Activated CD4-positive, alpha-beta T cell treated with anti-CD3 and anti-CD28 coated beads, Interleukin-2, amount 50 U/mL, for 48 hours (primary cell): ENCODE measurements at places on chromosomes 1 and 21.

- no peak for DNase-seq
Observed at GRCh38 chr1:161966067-161966466, 57.6 kb downstream of the OLFML2B start.

DNA sequence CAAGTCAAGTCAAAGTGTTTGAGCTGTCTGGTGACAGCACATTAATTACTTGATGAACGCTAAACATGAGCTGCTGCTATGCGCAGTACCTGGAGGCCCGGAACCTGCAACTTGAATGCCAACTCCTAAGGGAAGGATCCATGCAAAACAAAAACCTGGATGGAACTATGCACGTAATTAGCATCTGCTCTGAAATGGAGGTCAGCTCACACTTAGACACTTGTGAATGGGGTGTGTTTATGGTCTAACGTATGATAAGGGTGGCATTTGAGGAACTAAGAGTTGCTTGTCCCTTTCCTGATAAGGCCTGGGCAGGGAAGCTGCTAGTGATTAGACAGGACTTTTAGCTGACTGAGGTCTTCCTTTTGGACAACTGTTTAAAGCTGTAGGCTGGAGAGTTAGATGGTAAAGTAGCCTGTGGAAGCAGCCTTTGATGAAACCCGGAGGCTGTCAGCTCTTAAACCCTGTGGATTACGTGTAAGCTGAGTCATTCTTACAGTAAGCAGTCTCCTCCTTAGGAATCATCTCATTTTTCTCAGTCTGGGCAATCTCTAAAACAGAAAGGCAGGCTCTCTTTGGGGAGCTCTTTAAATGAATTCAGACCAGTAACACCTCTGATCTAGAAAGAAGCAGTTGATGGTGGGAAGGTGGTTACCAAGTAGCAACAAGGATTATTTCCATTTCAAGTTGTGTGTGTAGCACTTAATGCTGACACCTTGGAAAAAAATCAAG lies 6.8 kb downstream of the TENT5C start:
- no peak for DNase-seq

DNA sequence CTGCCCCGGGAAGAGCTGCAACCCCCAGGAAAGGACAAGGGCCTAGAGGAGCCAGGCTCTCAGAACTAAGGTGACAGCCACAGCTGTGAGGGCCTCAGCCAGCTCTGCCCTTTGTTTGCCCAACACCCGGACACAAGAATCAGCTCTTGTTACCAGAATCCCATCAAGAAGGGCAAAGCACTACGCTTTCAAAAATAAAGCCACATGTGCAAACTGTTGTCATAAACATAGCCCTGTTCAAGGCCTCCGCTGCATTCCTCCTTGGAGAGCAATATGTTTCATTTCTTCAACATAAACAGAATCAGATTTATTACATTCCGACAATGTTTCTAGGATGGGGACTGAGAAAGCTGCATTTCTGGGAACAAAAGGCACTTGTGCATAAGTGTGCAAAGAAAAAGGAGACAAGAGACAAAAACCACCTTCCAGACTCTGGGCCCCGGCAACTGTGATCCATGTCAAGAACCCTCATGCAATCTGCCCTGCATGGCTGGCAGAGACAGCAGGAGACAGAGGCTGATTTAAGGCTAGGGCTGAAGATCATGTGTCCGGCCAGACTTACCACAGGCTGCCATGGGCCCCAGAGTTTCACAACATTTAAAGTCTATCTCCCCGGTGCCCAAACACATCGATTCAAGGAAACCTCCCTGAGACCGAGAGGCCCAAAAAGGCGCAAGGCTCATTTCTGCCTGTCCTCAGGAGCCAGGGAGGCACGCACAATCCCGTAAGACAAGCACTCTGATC lies 71.0 kb downstream of the SSBP3 start:
- no peak for DNase-seq

DNA sequence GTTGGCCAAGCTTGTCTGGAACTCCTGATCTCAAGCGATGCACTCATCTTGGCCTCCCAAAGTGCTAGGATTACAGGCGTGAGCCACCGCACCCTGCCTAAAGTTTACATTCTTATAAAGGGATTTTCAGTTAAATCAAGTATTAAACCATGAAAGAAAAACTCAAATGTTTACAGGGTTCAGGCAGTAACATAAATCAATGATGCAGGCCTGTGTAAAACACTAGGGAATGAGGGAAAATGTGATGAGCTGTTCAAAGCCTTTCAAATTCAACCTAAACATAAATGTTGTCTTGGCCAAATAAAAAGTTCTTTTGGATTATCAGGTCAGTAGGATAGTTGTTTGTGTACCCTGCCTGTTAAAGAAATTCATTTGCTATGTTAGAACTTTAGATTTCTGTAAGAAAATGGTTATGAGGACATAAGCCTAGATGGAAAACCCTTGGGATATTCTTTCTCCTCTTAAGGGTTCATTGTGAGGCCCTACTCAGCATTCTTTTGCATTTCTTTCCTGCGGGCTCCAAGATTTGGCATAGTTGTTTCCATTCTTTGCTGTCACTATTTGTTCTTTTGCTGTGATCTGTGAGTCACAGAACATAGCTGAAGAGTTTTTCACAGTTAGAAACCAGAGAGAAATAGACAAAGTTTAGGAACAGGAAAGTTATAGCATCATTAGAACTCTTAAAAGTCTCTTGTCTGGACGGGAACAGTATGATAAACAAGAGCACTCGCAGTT lies 8.9 kb upstream of the ZRANB2 start:
- no peak for DNase-seq

GRCh38 chr1:222918801-222919477 lies 104.1 kb downstream of the DISP1 start:
- no peak for DNase-seq

DNA sequence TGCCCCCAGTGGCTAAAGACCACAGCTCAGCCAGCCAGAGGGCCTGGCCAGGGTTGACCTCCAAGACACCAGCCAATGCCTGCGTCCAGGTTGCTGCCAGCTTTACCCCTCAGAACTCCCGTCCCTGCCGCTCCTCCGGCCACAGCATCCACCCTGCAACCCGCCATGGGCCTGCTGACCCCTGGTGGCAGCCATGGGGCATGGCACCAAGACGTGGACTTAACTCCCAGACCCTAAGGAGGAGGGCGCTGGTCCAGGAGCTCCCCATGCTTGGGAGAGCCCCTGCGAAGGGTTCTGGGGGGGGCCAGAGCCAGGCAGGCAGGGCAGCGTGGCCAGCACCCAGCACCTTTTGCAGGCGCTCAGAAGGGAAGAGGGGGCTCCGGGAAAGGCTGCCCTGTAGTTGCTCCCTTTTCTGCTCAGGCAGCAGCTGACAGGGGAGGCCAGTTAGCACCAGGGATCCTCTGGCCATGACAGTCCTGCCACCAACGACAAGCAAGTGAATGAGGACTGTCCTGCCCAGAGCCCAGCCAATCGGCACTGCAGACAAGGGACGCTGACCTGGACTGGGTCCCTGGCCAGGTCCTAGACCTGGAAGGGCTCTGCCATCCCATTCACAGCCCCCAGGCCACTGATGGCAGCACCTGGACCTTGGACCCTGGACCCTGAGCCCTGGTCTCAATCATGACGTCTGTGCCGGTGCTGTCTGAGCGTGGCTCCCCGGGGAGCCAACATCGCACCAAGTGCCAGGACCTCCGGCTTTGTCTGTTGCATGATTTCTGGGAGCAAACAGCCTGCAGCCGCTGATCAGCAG lies 246.2 kb downstream of the NPHP4 start:
- peak; percentile 66 for DNase-seq

GRCh38 chr1:94698759-94699502 lies 121.2 kb upstream of the SLC44A3 start:
- DNase-seq = no peak

DNA sequence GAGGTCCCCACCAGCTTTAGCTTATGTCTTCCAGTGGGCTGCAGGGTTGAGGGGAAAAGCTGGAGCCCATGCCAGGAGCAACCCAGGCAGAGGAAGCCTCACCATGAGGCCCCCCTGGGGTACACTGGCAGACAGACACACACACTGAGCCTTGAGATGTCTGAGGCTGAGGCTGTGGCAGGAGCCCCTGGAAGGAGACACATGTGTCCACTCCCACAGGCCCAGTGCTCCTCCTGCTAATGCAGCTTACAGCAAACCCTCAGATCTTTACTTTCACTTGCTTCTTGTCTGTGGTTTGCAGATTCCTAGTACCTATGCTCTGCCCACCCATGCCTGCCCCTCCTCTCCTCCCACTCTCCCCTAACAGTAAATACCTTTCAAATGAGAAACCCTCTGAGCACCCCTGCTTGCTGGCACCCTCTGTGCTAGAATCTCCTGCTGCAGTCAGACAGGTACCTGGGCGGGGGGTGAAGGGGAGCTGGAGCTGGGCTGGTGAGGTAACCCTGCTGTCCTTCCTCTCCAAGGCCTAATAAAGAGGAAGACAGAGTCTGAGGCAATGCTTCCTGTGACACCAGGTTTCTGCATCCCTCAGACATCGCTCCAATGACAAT lies 63.4 kb upstream of the NEK2 start:
- peak; percentile 6 for DNase-seq

- DNase-seq = no peak
Observed at GRCh38 chr1:173268786-173269277, 61.7 kb upstream of the TNFSF4 start.

- DNase-seq = no peak
Observed at GRCh38 chr21:44708213-44708865, 3.0 kb downstream of the TSPEAR start.

DNA sequence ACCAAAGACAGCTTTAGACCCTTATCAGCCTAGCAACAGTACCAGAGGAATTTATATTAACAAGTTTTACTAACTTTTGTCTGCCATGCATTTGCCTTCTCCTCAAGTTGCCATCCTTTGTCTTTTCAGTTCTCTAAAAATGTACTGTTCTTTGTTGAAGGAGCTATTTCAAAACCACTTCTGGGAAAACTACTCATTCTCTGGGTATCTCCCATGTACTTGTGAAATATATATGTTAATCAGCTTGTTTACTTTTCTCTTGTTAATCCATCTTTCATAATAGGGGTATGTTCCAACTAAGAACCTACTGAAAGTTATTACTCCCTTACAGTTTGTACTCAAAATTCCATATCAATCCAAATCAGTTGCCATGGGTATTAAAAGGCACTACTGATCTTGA lies 16.3 kb downstream of the DPYD start:
- DNase-seq = no peak

DNA sequence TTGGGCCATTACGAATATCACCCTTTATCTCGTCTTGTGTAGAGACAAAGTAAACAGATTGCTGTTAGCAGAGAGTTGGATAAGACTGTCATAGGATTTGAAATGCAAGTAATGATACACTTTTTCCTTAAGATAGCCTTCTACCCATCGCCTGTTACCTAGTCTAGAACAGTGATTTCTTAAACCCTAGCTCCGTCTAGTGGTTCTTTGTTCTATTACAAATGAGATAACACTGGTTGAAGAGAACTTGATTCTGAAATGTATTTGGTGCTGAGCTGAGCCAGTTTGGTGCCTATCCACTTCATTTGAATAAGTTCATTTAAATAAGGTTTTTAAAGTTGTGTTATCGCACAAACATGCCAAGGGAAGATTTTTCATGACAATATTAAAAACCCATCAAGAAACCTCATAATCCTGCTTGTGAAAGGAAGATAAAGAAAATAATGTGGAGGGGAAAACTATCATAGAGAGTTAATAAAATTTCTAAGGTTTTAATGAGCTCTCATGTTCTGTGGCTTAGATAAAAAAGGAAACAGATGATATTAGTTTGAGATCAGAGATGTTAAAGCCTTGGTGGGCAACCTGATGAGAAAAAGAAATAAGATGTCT lies 1.5 kb upstream of the KCNH1 start:
- DNase-seq = no peak

DNA sequence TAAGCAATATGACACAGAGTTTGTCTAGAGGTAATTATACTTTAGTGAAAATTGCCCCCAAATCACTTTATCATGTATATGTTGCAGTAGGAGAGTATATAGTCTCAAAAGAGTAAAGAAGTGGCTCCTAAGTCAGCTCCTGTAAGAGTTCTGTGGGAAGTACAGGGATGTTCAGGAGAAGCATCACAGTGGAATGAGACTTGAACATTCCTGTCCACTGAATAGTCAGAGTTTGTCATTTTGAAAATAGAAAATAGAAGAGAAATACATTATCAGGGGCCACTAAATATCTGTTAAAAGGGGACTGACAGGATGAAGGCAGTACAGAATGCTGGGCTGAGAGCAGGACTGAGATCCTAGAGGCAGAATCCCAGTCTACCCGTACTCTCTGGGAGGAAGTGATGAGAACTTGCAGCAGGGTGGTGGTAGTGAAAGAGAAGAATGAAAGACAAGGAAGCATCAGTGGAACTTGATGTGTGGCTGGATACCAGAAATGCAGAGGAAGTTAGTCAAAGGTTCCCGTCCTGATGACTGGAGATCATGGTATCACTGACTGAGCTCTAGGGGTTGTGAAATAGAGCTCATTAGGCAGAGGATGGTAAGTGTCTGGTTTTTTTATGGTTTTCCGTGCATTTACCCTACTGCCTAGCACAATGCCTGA lies 153.4 kb downstream of the FMN2 start:
- DNase-seq = no peak

- DNase-seq = no peak
Observed at GRCh38 chr1:59730759-59731478, 83.8 kb upstream of the HOOK1 start.

DNA sequence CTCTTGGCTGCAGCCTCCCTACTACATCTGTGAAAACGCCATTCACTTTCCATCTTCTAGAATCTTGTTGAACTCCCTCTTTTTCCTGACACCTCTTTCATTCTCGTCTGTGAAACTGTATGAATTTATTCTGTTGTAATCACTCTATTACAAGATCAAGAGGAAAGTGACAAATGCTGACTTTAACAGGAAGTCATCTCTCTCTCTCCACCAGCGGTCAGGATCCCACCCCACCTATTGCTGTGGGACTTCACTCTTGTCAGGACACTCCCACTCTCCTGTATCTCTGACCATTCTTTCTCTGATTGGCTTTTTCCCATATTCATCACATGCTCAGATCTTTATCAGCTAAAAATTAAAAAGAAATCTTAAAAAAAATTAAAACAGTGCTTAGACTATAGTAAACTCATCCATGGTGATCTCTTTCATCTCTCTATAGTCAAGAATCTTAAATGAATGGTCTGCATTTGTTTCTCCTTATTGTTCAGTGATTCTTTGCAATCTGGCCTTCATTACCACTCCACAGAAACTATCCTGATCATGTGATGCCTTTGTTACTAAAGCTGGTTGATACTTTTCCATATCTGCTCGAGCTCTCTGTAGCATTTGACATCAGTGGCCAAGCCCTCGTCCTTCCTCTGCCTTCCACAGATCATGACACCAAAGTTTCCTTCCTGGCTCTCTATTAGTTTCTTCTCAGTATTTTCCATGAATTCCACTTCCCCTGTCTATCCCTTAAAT lies 113.6 kb downstream of the UCHL5 start:
- DNase-seq = no peak

GRCh38 chr1:197519741-197520334 lies 251.8 kb downstream of the CRB1 start:
- no peak for DNase-seq

GRCh38 chr21:36839123-36839522 lies 127.3 kb downstream of the HLCS start:
- no peak for DNase-seq

GRCh38 chr1:18128298-18128697 lies 20.7 kb downstream of the IGSF21 start:
- DNase-seq = no peak

DNA sequence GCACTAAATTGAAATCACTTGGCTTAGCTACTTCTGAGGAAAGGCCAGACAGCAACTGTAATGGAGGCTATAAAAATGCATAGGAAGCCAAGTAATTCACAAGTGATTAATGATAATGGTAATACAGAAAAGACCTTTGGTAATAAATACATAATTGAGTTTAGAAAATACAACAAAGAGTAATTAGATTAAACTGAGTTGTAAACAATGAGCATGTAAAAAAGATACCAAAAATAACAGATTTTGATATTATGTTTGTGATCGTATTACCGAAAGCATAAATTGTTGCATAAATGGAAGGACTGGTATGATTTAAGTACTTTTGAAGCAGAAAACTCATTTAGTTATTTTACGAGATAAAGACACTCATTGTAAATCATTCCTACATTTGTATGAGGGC lies 556.7 kb upstream of the TMPRSS15 start:
- no peak for DNase-seq
